Chondrocyte (in vitro differentiated cells): ENCODE measurements at places on chromosomes 11 and 22.

DNA sequence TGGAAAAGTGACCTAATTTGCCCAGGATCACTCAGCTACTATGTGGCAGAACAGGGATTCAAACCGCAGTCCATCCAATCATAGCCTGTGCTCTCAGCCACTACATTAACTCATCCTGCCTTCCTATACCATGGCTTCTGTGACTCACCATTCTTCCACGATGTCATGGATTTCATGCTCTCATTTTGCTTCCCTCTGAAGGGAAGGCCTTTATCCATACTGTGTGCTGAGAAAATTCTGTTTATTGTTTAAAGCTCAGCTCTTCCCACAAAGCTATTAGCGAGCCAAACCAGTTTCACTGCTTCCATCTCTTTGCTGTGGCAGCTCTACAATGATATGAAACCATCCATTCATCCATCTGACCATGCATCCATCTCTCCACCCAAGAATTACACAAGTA is 289.9 kb downstream of the TENM4 start:
- DNase-seq: no peak

- DNase-seq: no peak
Measured at GRCh38 chr11:115552773-115553438, 48.7 kb upstream of the CADM1 start.

DNA sequence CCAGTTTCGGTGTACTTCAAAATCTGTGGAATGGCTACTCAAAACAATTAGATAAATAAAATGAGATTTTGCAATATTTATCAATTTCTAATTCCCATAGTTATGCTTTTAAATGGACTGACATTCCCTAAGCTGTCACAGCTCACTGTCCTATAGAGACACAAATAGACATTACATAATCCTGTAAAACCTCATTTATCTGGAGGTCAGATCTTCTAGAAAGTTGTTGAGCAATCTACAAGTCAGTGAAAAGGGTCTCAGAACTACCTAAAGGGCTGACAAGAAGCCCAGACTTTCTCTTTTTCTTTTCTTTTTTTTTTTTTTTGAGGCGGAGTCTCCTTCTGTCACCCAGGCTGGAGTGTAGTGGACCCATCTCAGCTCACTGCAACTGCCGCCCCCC is 12.0 kb downstream of the ALG8 start:
- DNase-seq: no peak

DNA sequence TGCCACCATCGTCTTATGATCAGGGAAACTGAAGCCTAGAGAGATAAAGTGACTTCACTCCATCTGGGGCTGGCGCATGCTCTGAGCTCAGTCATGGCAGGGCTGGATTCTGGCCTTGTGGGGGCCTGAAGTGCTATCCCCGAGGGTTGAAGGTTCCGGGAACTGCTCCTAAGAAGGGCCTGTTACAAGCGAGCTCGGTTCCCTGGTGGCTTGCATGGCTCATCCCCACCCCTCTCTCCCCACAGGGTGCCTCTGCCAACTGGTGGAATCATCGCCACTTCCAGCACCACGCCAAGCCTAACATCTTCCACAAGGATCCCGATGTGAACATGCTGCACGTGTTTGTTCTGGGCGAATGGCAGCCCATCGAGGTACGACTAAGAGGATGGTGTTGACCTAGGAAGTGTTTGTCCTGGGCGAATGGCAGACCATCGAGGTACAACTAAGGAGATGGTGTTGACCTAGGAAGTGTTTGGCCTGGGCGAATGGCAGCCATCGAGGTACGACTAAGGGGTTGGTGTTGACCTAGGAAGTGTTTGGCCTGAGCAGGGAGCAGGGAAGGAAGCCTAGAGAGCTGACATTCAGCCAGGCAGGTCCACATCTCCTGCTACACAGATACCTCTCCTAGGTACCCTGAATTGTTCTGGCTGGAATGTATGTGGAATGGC is 19.9 kb downstream of the FADS2 start:
- no peak for DNase-seq

DNA sequence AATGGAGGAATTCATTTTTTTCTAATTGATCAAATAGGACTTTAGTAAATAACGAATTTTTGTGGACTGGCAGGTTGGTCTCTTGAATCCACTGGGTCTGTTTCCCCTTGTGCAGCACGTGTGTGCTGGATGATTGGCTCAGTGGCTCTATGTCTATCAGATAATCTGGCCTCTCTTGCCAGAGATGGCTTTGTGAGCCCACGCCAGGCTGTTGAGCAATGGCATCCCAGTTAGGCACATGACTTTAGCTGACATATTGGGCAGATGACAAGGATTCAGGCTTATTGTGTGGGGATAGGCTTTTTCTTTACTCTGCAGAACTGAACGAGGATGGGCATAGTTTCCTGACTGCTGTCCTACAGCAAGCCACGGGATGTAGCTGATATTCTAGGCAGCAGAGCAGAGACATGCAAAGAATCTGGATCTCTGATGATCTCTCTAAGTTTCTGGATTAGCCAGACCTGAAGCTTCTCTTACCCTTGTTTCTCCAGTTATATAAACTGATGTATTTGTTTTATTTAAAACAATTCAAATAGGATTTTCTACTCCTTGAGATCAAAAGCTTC is 144.9 kb downstream of the ARHGAP42 start:
- DNase-seq: no peak

DNA sequence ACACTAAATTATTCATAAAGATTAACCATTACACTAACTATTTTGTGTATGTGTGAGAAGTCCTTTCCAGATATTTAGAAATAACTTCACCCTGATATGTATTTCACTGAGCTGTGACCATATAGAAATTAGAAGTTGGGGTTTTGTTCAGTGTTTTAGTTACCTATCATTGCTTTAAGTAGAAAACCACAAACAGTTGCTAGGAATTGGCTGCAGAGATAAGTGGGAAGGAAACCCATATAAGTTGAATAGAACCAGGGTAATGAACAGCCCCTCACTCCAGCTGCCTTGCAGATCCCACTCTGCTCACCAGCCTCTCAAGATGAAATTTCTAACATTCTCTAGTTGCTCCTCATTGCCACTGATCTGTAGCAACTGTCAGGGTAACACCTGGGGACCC is 10.3 kb downstream of the SRSF8 start:
- DNase-seq: no peak

DNA sequence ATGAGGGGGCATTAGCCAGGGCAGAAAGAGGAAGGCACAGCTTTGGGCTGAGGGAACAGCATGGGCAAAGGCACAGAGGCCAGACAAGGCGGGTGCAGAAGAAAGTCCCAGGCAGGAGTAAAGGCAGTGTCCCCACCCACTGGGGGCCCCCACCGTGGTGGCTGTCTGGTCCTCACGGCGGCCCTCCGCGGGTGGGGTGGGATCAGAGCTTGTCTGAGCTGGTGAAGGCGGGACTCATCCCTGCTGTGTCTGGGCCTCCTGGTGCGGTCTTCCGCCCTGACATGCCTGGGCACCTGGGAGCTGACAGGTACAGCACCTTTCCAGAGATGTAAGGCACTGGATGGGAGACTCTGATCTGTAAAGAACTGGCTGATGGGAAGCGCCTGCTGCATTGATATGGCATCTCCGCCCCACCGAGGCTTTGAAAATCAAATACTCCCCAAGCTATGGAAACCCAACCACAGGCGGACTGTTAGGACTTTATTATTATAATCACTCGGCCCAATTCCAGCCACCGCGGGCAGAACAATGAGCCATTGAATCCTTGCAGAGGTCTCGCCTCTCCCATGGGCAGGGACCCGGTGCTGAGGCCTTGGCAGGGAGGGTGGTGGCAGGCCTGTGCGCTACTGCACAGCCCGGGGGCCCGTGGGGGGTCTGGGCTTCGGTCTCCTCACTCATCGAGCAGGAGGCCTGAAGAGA is 14.2 kb upstream of the GNB1L start:
- DNase-seq: peak; percentile 91

GRCh38 chr11:5929571-5930368 is 12.3 kb upstream of the OR56A3 start:
- peak; percentile 73 for DNase-seq

GRCh38 chr11:64021757-64022093 is 14.0 kb upstream of the FLRT1 start:
- DNase-seq: no peak

GRCh38 chr11:20374741-20375300 is 11.3 kb downstream of the HTATIP2 start:
- DNase-seq: no peak

DNA sequence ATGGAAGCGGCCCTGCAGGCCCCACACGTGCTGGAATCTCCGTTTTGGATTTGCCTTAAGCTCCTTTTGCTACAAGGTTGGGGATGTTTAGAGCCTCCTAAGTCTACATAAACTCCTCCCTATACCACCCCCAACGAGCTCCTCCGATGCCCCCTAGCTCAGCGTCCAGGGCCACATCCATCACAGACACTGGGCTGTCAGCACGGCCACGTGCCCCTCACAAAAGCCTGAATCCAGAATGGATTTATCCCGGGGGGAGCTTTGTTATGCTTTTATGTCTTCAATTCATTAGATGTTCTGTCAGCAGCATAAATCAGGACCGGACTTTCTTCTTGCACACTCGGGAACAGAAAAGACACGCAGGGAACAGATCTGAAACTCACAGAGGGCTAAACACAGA is 52.6 kb upstream of the CD82 start:
- no peak for DNase-seq

GRCh38 chr22:27867953-27868731 is 50.9 kb downstream of the PITPNB start:
- DNase-seq: no peak

- DNase-seq: no peak
Measured at GRCh38 chr11:68643585-68643984, 40.8 kb upstream of the GAL start.

DNA sequence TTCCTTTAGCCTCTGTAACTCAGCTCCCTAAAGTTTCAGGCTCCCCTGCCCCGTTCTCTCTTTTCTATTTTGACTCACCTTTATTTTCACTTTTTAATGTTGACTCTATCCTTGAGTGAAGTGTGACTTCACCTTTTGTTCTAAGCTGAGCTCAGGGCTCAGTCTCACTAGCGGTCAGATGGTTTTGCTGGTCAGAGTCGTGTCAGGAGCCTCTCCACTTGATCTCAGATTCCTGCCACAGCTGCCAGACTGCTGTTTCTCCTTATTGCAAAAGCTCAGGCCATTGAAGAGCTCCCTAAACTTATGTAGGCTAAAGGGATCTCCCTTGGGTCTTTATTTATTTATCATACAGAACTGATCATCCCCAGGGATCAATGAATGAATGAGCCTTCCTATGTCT is 13.7 kb upstream of the POU2AF2 start:
- DNase-seq: no peak

DNA sequence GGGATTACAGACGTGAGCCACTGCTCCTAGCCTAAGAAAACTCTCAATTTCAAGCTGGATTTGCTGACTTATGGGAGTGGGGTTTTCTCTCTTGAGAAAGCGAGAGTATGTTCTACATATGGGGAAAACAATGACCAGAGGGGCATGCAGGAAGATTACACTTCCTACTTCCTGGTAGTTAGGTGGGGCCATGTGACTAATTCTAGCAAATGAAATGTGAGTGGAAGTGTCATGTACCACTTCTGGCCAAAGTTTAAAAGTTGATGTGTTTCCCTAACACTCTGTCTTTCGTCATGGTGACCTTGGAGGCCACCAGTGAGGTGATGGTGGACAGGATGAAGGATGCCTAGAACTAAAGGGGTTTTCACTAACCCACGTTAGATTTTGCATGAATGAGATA is 50.5 kb downstream of the PARVG start:
- no peak for DNase-seq

DNA sequence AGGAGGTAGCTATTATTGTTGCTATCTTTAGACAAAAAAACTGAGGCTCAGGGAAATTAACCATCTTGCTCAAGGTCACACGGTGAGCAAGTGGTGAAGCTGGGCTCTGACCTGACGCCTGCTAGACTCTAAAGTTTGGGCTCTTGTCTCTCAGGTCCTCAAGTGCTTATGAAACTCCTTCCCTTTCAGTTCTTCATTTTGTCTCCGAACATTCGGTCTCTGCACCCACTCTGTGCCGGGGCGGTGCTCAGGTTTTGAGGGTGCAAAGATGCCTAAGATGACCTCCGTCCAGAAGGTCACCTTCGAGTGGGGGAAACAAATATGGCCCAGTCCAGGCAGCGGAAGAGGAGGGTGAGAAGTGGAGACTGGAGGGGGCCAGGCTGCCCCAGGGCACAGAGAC is 16.0 kb downstream of the OVOL1 start:
- no peak for DNase-seq

DNA sequence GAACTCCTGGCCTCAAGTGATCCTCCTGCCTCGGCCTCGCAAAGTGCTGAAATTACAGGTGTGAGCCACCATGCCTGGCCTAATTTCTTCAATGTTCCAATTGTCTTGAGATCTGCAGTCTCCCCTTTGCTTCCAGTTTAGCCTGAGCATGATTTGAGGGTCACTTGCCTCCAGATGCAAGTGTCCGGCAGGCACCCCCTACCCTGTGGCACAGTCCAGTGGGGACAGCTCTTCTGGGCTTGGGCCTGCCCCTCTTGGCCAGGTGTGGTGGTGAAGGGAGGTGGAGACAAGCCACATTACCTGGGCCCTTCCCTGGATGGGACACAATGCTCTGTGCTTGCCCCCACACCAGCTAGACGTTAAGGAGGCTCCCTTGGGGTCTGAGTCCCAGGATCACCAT is 21.3 kb upstream of the CACNG2 start:
- DNase-seq: no peak

- DNase-seq: no peak
Measured at GRCh38 chr11:66589996-66590675, 2.7 kb downstream of the CCDC87 start.

DNA sequence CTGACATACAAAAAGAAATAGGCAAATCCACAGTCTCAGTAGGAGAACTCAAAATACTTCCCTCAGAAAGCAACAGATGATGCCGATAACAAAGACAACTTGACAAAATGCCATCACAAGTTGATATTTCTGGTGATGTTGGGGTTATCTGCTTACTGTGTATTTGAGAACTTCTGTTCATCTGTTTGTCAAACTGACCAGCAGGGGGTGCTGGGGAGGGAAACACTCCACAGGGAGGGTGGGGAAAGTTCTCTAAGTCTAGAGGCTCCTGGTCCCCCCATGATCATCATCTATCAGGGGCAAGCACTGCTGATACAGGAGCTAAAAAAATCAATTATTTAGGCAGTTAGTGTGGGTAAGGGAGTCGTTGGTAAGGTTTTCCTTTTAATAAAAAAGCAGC is 19.2 kb downstream of the GLYATL1 start:
- no peak for DNase-seq

- peak; percentile 55 for DNase-seq
Measured at GRCh38 chr22:39144101-39144767, 8.2 kb downstream of the CBX7 start.

DNA sequence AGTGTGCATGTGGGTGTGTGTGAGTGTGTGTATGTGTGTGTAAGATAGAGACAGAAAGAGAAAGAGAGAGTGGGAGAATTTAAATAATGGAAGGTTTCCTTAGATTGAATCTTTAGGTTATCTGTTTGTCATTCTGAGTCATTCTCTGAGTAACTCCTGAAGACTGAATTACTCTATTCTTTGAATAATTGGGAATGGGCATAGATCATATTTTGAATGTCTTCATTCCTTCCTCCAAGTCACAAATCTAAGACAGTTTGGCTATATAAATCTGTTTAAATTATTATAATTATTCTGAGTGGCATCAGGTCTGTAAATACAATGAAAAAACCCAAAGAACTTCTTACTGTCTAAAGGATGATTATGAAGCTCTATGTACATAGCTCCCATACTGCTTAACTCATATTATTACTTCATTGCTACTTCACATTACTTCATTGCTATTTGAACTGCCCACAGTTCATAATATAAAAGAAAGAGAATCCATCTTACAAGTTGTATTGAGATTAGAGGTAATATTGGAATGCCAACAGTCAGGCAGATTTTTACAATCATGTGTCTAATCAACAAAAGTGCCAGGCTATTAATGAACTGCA is 346.6 kb upstream of the CCDC179 start:
- DNase-seq: no peak

- DNase-seq: no peak
Measured at GRCh38 chr11:8315463-8315862, 51.8 kb upstream of the LMO1 start.
